ENCODE measurements at places on chromosomes 2 and 18. TPM values are rescaled to one million over a fixed set of nuclear protein-coding genes. Genes with fewer than 3 reads are reported as not detected.

LCT gene
- 0.07 TPM for total RNA-seq

GRHL1 gene
- 0.85 TPM for total RNA-seq

TUBA3D gene
- total RNA-seq = not detected

AMER3 gene
- not detected for total RNA-seq

CIB4 gene
- total RNA-seq = not detected

DOK6 gene
- total RNA-seq = not detected

DNA sequence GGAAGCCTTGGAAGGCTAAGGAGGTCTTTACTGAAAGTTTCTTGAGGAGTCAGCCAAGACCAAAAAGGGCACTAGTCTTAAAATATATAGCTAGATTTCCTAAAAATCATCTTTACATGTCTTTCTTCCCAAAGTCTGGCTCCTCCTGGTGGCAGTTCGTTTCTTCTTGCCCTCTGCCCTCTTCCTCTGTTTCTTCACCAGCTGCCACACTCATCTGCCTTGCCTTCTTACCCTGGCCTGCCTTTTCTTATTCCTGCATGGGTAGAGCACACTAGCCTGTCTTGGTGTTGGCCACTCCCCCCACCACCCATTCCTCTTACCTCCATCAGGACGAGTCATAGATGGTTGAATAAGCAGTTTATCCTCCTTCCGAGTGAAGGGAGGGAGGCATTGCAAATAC is 129.8 kb downstream of the RAPGEF4 start:
- no peaks in the 10 kb centered on the region for H3K27me3 ChIP-seq
- H3K4me3 ChIP-seq = no peak overlapping the region
- no peaks in the 10 kb centered on the region for H3K36me3 ChIP-seq
- no peak overlapping the region for H3K27ac ChIP-seq

DNA sequence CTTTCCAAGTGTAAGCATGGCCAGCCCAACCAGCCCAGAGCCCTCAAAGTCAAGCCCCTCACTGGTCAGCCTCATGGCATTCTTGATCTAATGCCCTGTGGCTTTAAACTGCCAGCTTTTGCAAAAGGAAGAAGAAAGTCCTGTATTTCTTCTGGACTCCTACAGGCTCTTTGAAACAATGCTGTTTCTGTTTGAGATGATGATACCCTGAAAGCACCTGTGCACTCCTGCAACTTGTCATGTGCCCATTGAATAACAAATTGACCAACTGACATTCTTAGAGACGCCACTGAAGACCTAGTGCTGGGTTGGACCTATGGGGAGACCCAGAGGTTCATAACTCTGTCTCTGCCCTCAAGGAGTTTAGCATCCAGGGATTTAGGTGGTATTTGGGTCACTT is 82.0 kb upstream of the MSH2 start:
- no peaks in the 10 kb centered on the region for H3K36me3 ChIP-seq
- no peaks in the 10 kb centered on the region for H3K4me1 ChIP-seq
- no peaks in the 10 kb centered on the region for H3K27me3 ChIP-seq
- no peak overlapping the region for H3K4me3 ChIP-seq

DNA sequence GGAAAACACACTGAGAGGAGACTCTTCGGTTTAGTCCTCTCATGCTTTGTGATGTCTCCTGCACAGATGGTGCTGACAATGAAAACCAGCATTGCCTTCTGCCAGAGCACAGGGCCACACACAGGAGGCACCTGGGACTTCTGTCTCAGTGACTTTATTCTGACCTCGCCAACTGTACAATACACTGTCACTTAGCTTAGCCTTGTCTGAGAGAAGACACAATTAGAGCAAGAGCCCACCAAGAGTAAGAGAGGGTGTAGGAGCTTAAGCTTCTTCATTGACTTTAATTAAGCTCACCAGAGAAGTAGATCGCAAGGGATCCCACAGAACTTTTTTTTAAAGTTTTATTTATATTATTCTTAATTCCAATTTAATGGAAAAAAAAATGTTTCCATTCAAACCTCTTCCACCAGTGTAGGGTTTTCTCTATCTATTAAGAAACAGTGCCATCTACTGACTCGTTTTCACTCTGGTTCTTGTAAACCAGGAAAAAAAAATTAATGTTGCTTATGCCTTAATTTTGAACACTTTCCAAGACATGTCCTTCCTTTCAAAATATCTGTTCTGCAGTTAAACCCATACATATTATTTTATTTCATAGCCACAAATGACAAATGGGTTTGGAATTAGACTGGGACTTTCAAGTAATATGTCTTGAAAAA is 42.4 kb upstream of the DDX18 start:
- no peak overlapping the region for H3K27ac ChIP-seq
- H3K36me3 ChIP-seq = no peaks in the 10 kb centered on the region
- no peaks in the 10 kb centered on the region for H3K4me1 ChIP-seq
- H3K4me3 ChIP-seq = no peak overlapping the region
- no peaks in the 10 kb centered on the region for H3K27me3 ChIP-seq
- DNase-seq = peak; percentile 15

GRCh38 chr2:55902971-55903370 is 20.6 kb downstream of the EFEMP1 start:
- H3K4me1 ChIP-seq = peaks cover 71% of the 10 kb centered on the region
- DNase-seq = no peak
- no peak overlapping the region for H3K27ac ChIP-seq

DNA sequence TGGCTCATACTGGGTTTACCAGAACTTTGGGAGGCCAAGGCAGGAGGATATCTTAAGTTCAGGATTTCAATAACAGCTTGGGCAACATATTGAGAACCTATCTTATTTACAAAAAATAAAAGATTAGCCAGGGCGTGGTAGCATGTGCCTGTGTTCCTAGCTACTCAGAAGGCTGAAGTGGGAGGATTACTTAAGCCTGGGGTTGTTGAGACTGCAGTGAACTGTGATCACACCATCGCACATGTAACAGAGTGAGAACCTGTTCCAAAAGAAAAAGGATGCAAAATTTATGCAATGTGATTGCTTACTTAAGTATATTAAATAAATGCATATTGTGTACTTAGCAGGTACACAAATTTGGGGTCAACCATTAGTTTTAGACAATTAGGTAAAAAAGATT is 768.9 kb upstream of the CDH7 start:
- DNase-seq = no peak
- no peak overlapping the region for H3K4me3 ChIP-seq
- H3K4me1 ChIP-seq = no peaks in the 10 kb centered on the region

GRCh38 chr2:200262047-200262446 is 44.4 kb upstream of the SPATS2L start:
- H3K4me3 ChIP-seq = no peak overlapping the region
- H3K4me1 ChIP-seq = no peaks in the 10 kb centered on the region
- H3K27ac ChIP-seq = no peak overlapping the region
- DNase-seq = no peak

DNA sequence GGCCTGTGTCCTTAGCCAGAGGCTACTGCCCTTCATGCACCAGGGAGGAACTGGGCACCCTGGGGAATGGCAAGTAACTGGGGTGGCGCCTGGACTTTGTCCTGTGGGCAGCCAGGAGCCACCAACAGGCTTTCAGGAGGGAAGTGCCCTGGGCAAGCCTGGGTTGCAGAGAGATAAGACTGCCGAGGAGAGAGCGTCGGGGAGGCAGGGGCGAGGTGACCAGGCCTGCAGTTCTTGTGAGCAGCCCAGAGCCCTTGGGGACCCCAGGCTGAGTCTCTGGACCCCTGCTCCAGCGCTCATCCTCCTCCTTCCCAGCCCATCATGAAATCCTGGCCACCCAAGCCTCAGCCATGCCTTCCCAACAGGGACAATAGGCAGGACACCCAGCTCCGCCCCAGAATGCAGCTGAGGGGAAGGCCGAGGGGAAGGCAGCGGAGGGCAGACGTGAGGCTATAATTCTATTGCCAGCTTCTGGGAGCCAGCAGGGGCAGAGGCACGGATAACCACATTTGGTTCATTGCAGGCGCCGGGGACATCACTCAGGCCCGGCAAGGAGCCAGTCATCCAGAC is 25.1 kb downstream of the ADRA2B start:
- H3K4me3 ChIP-seq = no peak overlapping the region
- no peaks in the 10 kb centered on the region for H3K4me1 ChIP-seq
- H3K27me3 ChIP-seq = peaks cover 2% of the 10 kb centered on the region

- no peaks in the 10 kb centered on the region for H3K4me1 ChIP-seq
- no peak overlapping the region for H3K4me3 ChIP-seq
- peaks cover 56% of the 10 kb centered on the region for H3K27me3 ChIP-seq
- H3K27ac ChIP-seq = no peak overlapping the region
These were observed 799 bp upstream of the KIF1A start for GRCh38 chr2:240820607-240821428.

- H3K4me3 ChIP-seq = no peak overlapping the region
- no peak for DNase-seq
- peaks cover 9% of the 10 kb centered on the region for H3K4me1 ChIP-seq
- H3K27ac ChIP-seq = no peak overlapping the region
- H3K36me3 ChIP-seq = no peaks in the 10 kb centered on the region
- no peaks in the 10 kb centered on the region for H3K27me3 ChIP-seq
These were observed 226.3 kb downstream of the ZRANB3 start for GRCh38 chr2:135304694-135305093.

GRCh38 chr2:102618452-102619413 is 620 bp upstream of the SLC9A2 start:
- peaks cover 73% of the 10 kb centered on the region for H3K27me3 ChIP-seq
- H3K36me3 ChIP-seq = no peaks in the 10 kb centered on the region
- H3K27ac ChIP-seq = no peak overlapping the region
- peaks cover 2% of the 10 kb centered on the region for H3K4me1 ChIP-seq
- peak; percentile 16 for DNase-seq

GRCh38 chr18:39990540-39990939 is 1964.5 kb upstream of the PIK3C3 start:
- no peak for DNase-seq
- no peaks in the 10 kb centered on the region for H3K27me3 ChIP-seq
- no peak overlapping the region for H3K4me3 ChIP-seq

DNA sequence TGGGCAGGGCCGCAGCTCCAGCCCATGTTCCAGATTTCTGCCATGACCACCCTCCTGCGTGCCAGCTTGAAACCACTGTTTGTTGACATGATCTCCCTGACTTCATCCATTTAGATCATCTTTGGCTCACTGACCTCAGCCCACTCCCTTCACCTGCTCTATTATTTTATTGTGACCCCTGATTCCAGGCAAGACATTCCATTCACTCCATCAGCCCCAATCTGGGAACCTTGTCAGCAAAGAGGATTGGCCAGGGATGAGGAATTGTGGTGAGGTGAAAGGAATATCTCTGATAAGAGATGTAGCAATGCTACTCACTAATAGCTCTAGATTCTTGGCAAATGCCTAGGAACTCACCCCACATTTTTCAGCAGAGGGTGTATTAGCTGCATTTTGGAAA is 174.2 kb downstream of the TMEM247 start:
- H3K36me3 ChIP-seq = no peaks in the 10 kb centered on the region
- no peak overlapping the region for H3K4me3 ChIP-seq
- H3K27ac ChIP-seq = no peak overlapping the region

DNA sequence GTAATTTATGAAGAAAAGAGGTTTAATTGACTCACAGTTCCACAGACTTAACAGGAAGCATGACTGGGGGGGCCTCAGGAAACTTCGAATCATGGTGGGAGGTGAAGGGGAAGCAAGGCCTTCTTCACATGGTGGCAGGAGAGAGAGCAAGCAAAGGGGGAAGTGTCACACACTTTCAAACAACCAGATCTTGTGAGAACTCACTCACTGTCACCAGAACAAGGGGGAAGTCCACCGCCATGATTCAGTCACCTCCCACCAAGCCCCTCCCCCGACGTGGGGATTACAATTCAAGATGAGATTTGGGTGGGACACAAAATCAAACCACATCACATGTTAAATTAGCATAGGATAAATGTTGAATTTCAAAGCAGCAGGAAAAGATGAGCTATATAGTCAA is 56.2 kb downstream of the STRADB start:
- no peak overlapping the region for H3K27ac ChIP-seq
- no peak for DNase-seq
- H3K4me3 ChIP-seq = no peak overlapping the region
- no peaks in the 10 kb centered on the region for H3K36me3 ChIP-seq
- H3K4me1 ChIP-seq = no peaks in the 10 kb centered on the region
- no peaks in the 10 kb centered on the region for H3K27me3 ChIP-seq

- no peak for DNase-seq
- no peak overlapping the region for H3K27ac ChIP-seq
- H3K36me3 ChIP-seq = no peaks in the 10 kb centered on the region
- H3K4me3 ChIP-seq = no peak overlapping the region
These were observed 201.3 kb upstream of the NT5C1B start for GRCh38 chr2:18790509-18791171.

GRCh38 chr18:26134107-26134506 is 438 bp downstream of the PSMA8 start:
- no peaks in the 10 kb centered on the region for H3K4me1 ChIP-seq
- H3K27ac ChIP-seq = no peak overlapping the region
- no peak for DNase-seq
- no peak overlapping the region for H3K4me3 ChIP-seq
- peaks cover 2% of the 10 kb centered on the region for H3K27me3 ChIP-seq

DNA sequence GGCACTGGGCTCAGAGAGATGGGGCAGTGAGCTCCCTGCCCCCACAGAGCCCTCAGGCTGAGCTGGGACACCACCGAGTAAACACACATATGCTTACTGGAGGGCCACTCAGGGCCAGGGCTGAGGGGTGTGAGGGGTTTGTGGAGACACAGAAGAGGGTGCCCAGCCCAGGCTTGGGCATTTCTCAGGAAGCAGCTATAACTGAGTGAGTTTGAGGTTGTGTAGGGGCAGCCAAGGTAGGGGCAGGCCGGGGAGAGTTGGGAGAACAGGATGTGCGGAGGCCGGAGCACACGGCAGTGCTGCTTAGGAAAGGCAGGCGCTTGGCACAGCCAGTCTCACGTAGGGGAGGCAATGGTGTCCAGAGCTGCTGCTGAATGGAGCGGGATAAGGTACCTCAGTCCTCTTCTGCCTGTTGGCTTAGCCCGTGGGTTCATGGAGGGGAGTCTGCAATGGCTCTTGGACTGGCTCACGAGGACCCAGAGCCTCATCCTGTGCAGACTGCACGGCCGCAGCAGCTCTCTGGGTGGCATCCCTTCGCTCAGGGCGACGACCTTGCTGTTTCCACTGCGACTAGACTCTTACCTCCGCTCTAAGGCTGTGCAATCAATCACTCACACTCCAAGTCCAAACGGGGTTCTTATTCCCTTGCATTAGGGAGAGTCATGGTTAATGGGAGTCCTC is 466.1 kb upstream of the HS6ST1 start:
- no peaks in the 10 kb centered on the region for H3K27me3 ChIP-seq
- no peak overlapping the region for H3K4me3 ChIP-seq
- no peak for DNase-seq
- H3K27ac ChIP-seq = no peak overlapping the region
